ENCODE measurements at places on chromosomes 7 and 10.

GRCh38 chr10:1058017-1058416, 1.8 kb downstream of the WDR37 start:
- no peak for DNase-seq

GRCh38 chr10:2881720-2882620, 185.4 kb upstream of the PFKP start:
- DNase-seq = no peak

DNA sequence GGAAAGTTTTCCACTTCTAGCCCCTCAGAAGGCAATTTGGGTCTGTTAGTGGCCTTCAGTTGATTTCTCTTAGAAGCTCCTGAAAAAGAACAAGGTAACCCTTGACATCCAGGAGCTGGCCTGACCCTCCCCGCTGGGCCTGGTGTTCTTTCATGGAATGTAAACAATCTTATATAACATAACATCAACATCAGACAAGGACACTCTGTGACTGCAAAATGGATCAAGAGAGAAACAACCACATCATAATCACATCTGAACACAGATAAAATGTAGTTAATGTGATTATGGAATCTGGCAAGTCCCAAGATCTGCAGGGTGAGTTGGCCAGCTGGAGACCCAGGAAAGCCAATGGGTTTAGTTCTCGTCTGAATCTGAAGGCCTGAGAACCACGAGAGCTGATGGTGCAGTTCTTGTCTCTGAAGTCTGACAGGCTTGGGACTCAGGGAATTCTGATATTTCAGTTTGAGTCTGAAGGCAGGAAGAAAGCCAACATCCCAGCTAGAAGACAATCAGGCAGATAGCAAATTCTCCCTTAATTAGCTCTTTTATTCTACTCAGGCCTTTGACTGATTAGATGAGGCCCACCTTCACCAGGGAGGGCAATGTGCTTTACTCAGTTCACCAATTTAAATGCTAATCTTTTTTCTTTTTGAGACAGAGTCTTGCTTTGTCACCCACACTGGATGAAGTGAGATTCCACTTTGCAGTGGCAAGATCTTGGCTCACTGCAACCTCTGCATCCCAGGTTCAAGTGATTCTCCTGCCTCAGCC, 91.4 kb upstream of the NAMPT start:
- DNase-seq = no peak

DNA sequence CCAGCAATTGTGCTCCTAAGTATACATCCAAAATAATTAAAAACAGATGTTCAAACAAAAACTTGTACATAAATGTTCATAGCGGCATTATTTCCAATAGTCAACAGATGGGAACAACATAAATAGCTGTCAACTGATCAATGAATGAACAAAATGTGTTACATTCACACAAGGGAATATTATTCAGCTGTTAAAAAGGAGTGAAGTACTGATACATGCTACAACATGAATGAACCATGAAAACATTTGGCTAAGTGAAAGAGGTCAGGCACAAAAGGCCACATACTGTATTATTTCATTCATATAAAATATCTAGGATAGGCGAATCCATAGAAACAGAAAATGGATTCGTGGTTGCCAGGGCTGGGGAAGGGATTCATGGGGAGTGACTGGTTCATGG, 109.1 kb downstream of the CDH23 start:
- no peak for DNase-seq

DNA sequence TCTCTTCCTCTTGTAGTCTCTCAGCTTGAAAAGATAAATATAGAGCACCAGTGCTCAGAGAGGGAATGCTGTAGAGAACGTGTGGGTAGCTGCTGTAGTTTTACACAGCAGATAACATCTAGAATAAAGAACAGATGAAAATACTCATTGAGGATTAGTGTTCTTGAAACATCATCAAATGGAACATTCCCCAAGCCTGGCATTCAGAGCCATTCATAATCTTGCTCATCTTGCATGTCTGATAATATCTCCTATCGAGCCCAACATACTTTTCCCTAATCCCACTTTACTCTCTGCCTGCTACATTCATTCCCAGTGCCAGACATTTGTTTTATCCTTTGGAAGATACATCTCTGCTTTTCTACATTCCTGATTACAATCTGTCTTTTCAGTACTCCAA, 35.2 kb downstream of the MCU start:
- DNase-seq = no peak
